ENCODE measurements at places on chromosomes 4 and X.

DNA sequence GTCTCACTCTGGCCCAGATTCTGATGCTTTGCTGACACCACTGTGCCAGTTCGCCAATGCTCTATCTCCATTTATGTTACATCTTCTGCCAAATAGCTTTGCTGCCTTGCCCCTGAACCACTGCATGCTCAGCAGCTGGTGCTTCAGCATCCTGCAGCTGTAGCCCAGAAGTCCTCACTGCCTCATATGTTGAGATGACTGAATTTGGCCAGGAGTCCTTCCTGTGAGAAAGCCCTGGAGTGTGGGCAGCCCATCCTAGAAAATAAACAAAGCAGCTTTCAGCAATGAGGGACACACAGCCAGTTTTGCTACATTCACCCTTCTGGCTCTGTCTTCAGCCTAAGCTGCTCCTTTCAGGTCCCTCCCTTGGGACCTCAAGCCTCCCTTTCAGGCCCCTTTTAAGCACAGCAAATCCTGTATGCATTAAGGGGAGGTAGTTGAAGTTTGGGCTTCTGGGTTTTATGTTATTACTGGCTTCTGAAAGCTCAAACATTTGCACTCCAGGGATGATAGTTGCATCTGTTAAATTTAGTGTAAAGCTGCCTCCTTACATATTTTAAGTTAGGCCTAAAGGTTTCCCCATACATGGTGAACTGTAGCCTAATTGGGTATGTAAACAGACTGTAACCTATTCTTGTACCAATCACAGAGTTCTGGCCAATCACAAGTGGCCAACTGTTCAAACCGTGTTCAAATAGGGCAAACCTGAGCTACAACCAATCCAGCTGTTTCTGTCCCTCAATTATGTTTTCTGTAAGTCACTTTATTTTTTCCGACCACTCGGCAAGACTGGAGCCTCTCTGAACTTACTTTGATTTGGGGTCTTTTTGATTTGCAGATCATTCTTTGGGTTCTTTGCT lies 2.1 kb upstream of the TMEM165 start:
- DNase-seq = no peak

- no peak for DNase-seq
Observed at GRCh38 chr4:136918772-136919171, 613.5 kb downstream of the PCDH18 start.

- no peak for DNase-seq
Observed at GRCh38 chr4:121064482-121064881, 7.9 kb downstream of the NDNF start.

- no peak for DNase-seq
Observed at GRCh38 chrX:138939038-138939437, 227.5 kb upstream of the FGF13 start.

DNA sequence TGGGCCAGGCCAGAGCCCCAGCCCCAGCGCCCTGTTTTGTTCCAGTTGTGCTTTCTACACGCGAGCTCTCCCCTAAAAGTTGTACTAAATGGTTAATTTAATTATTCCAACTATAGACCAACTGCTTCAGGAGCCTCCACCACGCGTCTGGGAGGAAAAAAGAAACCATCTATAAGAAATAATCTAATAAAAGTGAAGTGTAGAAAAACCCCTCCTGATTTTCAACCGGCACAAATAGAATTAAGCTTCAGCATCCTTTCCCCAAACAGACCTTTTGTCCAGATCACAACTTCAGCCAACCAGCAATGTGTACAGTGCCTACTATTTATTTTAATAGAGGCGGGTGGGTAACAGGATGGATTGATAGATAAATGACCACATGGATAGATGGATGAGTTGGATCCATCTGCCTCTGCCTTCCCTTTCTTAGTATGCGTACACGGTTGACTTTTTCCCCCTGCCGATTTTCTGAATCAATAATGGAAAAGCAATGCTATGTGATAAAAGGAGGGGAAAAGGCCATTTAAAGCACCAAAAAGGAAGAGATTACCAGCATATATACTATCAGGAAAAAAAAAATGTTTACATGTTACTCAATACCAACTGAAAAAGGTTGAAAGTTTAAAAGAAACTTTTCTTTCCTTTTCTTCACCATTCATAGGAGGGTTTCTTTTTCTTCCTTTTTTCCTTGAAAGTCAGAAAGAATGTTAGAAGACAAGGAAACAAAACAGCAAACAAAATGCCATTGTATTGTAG lies 3.7 kb upstream of the PHOX2B start:
- DNase-seq = no peak

DNA sequence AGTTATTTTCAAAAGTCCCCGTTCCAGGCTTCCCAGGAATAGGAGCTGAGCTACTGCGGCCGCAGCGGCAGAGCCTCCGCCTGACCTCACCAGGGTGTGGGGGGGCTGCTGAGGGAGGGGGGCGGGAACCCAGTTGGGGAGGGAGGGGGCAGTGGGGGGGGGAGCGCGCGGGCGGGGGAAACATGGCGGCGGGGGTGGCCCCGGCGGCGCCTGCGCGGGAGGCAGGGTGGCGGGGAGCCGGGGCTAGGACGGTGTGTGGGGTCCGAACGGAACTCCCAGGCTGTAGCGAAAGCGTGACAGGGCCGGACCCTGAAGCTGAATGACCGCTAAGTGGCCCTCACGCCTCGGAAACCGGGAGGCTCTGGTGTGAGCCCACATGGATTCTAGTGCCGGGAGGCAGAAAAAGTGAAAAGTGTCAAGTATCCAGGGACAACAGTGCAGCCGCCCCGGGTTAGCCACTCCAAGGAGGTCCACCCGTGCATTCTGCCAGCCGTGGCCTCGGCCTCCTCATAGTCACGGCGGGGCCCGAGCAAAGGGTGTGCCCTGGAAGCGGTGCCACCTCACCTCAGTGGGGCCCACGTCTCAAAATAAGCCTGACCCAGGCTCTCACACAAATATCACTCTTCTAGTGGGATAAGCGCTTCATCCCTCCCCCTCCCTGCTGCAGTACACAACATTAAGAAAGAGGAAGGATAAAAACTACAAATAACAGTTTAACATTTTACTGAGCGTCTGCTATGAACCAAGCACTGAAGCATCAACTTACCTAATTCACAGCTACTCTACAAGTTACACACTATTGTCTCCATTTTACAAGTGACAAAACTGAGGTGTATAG lies at the start of gene KLHL13:
Gene KLHL13, minus strand, starts transcription at position 98 of the 838 bp plus-strand sequence. CDS start 88,337 bp downstream, outside the sequence.
- no peak for DNase-seq

DNA sequence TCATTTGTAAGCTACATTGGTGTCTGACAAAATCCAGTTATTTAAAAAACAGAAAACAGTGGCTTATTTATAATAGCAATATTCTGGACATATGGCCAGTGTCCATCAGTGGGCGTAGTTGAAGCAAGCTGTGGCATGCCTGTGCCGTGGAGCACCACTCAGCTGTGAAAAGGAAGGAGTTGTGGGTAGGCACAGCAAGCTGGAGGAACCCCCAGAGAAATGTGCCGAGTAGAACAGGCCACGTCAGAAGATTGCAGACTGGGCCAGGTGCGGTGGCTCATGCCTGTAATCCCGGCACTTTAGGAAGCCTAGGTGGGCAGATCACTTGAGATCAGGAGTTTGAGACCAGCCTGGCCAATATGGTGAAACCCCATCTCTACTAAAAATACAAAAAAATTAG lies 102.4 kb downstream of the GPR143 start:
- no peak for DNase-seq

GRCh38 chrX:109936114-109936513 lies 66.8 kb upstream of the TMEM164 start:
- DNase-seq = no peak

- no peak for DNase-seq
Observed at GRCh38 chr4:80094191-80094590, 21.2 kb upstream of the ANTXR2 start.

- DNase-seq = no peak
Observed at GRCh38 chrX:101347859-101348451, 587 bp downstream of the TIMM8A start.

DNA sequence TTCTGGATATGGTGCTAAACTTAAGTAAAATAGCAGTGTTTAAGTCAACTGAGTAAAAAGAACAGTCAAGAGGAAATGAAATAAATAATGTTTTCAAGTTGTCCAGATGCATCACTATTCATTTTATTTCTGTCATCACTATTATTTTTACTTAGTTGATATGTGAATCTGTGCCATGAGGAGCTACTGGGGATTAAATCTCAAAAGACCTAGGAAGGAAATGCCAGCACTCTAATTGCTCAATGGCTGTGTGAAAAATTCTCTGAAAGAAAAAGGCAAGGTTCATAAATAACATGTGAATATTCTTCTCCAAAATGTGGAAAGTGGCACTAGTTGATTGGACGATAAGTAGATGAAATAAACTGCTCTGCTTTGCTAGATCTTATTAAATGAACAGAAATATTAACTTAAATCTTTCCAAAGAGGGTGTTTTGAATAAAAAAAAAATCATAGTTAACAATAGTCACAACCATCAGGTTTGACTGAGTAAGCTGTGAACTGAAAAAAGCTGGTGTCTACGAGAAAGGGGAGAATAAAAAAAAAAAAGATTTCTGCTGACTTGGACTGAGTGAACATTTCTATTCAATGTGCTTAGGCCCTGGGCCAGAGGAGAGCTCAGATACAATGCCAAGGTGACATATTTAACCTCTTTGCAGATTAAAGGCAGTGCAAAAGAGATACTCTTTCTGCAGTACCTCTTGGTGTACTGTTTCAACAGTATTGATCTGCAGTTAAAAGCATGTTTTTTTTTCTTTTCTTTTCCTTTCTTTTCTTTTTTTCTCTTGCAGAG lies 1.6 kb downstream of the SPARCL1 start:
- no peak for DNase-seq

DNA sequence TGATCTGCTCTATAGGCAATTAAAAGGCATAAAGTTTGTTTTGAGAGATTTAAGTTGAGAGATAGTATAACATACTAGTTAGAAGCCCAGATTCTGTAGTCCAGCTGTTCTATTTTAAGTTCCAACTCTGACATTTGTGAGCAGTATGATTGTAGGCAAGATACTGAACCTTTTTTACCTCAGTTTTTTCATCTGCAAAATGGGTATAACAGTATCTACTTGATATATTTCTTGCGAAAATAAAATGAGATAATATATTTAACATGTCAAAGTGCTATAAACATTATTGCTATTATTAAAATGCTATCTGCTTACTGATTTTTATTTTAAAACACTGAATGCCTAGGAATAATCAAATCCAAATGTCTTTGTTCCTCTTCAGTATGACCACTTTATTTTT lies 19.2 kb downstream of the TMPRSS11F start:
- DNase-seq = no peak

DNA sequence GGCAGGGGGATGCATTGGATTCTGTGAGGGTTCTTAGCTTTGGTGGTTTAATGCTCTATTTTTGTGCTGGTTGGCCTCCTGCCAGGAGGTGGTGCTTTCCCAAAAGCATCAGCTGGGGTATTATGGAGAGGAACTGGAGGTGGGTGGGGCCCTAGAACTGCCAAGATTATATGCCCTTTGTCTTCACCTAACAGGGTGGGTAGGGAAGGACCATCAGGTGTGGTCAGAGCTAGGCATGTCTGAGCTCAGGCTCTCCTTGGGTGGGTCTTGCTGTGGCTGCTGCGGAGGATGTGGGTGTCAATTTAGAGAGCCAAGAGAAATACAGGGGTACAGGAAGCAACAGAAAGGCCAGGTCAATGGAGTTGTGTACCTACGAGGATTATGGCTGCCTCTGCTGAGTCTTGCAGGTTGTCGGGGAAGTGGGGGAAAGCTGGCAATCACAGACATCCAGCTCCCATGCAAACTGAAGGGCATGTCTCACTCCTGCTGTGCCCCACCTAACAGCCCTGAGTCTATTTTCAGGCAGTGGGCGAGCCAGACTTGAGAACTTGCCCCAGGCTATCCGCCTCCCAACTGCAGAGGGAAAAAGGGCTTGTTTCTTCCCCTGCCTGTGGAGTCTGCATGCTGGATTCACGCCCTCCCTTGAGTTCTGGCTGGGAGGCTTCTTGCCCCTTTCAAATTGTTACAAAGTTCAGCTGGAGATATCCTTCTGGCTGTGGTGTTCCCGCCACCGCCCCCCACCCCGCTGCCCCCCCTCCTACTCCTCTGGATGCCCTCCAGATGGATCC lies 212.0 kb downstream of the COMMD8 start:
- no peak for DNase-seq

DNA sequence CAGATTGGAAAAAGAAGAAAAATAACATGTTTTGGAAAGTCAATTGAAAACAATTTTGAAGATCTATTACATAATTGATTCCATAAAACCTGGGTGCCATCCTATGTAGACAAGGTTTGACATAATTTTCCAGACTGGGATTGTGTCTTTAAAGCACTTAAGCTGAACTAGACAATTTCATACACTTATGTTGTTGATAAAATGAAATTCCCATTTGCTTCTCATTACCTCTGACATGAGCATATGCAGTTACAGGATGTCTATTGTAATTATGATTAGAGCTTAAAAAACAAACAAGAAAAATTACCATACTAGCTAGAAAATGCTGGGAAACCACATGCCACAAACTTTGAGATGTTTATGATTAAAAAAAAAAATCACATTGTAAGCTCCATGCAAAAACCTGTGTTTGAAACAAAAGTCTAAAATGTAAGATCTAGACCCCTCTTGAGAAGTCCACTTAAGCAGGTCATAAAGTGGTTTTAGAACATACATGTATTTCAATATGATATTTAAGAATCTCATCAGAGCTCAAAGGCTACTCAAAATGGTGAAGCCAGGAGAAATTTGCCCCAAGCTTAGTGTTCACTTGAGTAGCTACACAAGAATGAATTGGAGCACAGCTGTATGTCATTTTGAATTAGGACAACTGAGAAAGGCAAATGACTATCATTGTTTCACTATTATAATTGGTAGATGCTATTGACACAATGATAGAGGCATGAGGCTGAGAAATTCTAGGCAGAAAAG lies 181.1 kb upstream of the PABPC4L start:
- DNase-seq = no peak

GRCh38 chr4:26310264-26310663 lies 10.6 kb upstream of the RBPJ start:
- DNase-seq = no peak

GRCh38 chrX:46757593-46757992 lies 1.3 kb downstream of the SLC9A7 start:
- no peak for DNase-seq

DNA sequence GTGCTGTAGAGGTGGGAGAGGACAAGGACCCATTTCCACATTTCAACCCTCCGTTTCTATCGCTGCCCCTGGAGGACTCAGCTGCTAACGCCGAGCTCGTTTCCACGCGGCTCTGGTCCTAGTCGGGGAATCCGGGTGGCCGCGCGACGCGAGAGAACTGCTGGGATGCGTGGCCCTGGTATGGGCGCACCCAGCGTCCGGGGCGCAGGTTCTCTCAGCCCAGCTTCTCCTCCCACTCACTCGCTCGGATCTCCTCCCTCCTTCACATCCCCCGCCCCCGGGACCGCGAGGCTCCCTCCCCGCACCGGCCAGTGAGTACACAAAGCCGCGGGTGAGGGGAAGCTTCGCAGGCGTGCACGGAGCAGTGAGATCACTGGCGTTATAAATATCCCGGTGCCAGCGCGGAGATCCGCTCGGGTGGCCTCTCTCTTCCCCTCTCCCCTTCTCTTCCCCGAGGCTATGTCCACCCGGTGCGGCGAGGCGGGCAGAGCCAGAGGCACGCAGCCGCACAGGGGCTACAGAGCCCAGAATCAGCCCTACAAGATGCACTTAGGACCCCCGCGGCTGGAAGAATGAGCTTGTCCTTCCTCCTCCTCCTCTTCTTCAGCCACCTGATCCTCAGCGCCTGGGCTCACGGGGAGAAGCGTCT lies at the start of gene FGF5:
Gene FGF5, plus strand, starts transcription at position 412 of the 649 bp plus-strand sequence. Its CDS starts 161 bp downstream, at position 573.
- no peak for DNase-seq

Data from CD4-positive, alpha-beta memory T cell (primary cell).